ENCODE measurements at places on chromosomes 7 and 10. TPM values are rescaled to one million over a fixed set of nuclear protein-coding genes. Genes with fewer than 3 reads are reported as not detected.

GRCh38 chr10:108791794-108792474 lies 1131.4 kb downstream of the XPNPEP1 start:
- DNase-seq, result peak; percentile 37

- peak; percentile 96 for DNase-seq
Measured at GRCh38 chr10:59991661-59992060, 85.3 kb upstream of the CCDC6 start.

GRCh38 chr10:124313374-124313773 lies 105.3 kb downstream of the OAT start:
- no peak for DNase-seq

DNA sequence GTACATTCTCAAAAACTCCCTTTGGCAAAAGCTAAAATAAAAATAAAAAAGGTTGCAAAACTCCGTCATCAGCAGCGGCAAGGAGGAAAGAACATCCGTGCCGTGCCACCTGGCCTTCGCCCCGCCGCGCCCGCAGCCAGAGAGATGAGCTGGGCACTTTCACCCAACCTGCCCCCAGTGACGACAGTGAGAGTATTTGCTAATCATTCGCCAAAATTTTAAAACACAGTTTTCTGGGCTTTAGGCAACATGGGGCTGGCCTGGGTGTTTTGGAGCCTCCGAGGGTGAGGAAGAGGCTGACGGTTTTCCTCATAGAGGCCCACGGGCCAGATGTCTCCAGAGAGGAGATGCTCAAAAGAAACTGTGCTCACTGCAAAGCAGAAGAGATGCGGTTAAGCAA lies 128.2 kb downstream of the PRKAG2 start:
- no peak for DNase-seq

DNA sequence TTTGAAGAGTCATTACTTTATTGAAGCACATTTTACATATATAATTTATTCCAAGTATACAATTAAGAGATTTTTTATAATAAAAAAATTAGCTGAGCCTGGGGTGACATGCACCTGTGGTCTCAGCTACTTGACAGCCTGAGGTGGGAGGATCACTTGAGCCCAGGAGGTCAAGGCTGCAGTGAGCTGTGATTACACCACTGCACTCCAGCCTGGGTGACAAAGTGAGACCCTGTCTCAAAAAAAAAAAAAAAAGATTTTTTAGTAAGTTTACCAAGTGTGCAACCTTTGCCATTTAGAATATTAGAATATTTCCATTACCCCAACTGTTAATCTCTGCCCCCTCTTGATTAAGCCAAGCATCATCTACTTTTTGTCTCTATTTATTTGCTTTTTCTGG lies 196.0 kb downstream of the CCSER2 start:
- no peak for DNase-seq

The MLXIPL gene
- total RNA-seq, result under 0.01 TPM

The CTAGE15 gene
- total RNA-seq, result 1.4 TPM

- no peak for DNase-seq
Measured at GRCh38 chr10:100793055-100793454, 47.7 kb downstream of the PAX2 start.

GRCh38 chr7:90225181-90225580 lies 13.6 kb downstream of the STEAP2 start:
- no peak for DNase-seq

The TMEM236 gene
- under 0.01 TPM for total RNA-seq

GRCh38 chr10:32911285-32912016 lies 46.6 kb downstream of the ITGB1 start:
- DNase-seq, result no peak

DNA sequence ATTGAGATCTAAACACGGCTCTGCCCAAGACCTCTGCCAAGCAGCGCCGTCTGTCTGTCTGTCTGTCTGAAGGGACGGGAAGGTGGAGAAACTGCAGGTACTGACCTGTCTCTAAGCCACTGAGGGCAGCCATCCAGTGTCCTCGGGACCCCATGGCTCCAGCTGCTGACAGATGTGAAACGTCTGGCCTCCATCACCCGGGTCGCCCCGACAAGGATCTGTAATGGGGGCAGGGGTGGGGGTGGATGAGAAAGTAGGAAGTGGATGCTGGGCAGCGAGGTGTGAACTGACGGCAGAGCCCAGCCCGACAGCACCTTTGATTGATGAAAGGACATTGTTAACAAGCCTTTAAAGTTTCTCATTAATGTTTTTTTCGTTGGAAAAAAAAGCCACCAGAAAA lies 193.1 kb downstream of the EBF3 start:
- DNase-seq, result no peak

GRCh38 chr7:134476044-134476443 lies 17.1 kb upstream of the AKR1B1 start:
- DNase-seq, result peak; percentile 23

- no peak for DNase-seq
Measured at GRCh38 chr7:18208921-18209320, 181.3 kb upstream of the PRPS1L1 start.

GRCh38 chr10:17062955-17063484 lies 66.6 kb downstream of the CUBN start:
- DNase-seq, result peak; percentile 95

GRCh38 chr10:77045085-77045484 lies 592.5 kb downstream of the KCNMA1 start:
- no peak for DNase-seq

The CARD11 gene
- total RNA-seq, result 3.3 TPM

DNA sequence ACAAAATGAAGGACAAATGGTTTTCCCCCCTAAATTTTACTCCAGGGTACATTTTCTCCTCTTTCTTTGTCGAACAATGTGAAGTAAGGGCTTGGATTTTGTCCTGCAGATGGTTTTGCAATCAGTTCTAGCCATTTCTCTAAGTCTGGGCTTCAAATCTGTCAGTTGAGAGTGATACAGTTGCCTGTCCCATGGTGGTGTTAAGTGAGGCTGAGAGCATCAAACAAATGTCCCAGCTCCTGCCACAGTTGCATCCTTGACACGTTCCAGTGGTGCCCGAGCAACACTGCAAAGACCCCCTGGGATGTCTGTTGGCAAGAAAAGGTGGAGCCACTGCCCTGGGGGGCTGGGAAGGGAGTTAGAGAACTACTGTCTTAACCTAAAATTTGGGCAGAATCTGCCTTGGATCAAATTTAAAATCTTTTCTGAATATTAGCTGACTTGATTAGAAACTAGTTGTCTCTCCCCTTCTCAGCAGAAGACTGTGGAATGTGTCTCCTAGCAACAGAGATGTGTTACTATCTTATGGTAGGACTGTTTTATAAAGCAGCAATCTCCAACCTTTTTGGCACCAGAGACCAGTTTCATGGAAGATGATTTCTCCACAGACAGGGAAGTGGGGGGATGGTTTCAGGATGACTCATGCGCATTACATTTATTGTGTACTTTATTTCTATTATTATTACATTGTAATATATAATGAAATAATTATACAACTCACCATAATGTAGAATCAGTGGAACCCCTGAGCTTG lies 102.0 kb upstream of the STEAP1B start:
- peak; percentile 38 for DNase-seq

DNA sequence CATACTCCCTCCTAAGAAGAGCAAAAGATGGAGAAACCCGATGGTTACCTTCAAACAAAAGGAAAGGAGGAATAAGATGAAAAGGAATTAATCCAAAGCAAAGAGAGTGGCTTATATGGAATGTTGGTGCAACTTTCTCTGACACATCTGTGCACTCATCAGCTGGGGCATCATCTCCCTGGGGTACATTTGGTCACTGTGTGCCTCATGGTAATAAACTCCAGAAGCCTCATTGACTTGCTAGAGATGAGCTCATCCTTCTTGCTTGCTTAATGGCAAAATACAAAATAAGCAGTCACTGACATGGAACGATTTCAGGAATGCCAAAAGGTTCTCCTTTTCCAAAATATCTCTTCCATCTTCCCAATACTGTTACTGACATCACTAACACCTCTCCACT lies 22.5 kb downstream of the CAV1 start:
- DNase-seq, result no peak

- peak; percentile 11 for DNase-seq
Measured at GRCh38 chr7:29194594-29195427, at the start of gene CHN2. Gene CHN2, plus strand, starts transcription at chr7:29194775.

DNA sequence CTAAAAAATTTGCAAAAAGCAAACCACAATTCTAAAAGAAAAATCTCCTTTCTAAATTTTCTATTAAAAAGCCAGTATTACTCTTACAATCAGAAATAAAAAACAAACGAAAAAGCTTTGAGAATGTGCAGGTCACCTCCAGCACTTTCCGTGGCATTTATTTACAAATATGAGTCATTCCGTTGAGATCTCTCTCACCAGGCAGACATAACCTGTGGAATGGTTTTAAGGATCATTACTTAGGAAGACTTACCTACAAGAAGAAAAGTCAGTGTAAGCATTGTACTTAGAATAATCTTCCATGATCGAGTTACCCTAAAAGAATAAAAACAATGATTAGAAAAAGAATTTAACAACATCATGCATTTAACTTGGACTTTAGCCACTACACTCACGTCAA lies 3.3 kb downstream of the SUN3 start:
- DNase-seq, result peak; percentile 74

The ZNF107 gene
- 1.2 TPM for total RNA-seq

DNA sequence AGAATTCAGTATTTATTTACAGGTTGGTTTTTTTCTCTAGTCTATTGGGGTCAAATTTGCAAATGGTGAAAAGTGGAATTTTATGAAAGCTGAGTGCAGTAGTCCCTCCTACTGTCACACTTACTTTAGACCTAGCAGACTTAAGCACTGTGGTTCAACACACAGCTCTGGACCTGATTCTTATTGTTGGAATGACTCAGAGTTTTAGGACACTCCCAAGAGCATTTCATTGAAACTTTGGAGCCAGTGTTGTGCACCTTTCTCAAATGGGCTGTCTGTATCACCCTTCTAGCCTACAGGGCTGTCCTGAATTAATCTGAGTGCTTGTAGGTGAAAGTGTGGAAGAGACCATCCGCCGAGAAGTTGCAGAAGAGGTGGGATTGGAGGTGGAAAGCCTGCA lies 16.1 kb downstream of the NUDT13 start:
- DNase-seq, result no peak

GRCh38 chr7:116732788-116733694 lies 61.0 kb downstream of the MET start:
- DNase-seq, result no peak

DNA sequence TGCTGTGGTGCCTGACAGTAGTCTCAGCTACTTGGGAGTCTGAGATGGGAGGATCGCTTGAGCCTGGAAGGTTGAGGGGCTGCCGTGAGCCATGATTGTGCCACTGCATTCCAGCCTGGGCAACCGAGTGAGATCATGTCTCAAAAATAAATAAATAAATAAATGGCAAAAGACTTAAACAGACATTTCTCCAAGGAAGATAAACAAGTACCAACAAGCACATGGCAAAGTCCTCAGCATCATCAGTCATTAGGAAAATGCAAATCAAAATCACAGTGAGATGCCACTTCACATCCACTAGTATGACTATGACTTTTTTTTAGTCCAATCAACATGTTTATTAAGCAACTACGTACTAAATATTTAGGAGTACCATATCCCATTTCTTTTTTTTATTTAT lies 21.3 kb upstream of the KPNA7 start:
- peak; percentile 94 for DNase-seq

The RELN gene
- total RNA-seq, result not detected

DNA sequence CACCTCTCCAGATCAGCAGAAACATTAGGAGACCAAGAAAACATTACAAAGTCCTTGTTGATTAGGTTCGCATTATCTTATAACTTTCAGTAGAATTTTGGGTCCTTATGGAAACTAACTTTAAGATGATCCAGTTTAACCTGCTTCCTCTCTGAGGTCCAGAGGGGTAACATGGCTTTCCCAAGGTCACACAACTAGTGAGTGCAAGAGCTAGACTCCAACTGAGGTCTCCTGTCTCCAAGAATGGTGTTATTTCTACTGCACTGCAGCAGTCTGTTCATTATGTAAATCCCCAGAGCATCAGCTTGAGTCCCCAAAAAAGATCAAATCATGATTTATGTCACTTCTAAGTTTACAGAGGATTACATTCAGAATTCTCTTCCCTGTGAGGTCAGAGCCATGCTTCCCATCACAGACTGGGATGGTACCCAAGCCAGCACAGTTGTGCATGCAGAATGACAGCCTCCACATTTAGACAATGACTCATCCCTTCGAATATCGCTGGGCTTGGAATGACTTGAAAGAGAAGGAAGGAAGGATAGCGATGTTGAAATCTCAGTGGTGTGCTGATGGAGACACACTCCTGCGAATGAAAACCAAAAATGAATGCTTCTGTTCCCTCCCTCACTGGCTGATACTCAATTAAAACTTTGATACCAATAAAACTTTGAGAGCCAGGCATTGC lies 163.1 kb upstream of the PLXNA4 start:
- DNase-seq, result peak; percentile 83
